Thymus (tissue), 14 donors: ENCODE measurements at places on chromosomes 5 and 9. TPM values are rescaled to one million over a fixed set of nuclear protein-coding genes. Genes with fewer than 3 reads are reported as not detected.
A peak's percentile ranks its signal among the peaks of the same experiment; 100 is the strongest.

DNA sequence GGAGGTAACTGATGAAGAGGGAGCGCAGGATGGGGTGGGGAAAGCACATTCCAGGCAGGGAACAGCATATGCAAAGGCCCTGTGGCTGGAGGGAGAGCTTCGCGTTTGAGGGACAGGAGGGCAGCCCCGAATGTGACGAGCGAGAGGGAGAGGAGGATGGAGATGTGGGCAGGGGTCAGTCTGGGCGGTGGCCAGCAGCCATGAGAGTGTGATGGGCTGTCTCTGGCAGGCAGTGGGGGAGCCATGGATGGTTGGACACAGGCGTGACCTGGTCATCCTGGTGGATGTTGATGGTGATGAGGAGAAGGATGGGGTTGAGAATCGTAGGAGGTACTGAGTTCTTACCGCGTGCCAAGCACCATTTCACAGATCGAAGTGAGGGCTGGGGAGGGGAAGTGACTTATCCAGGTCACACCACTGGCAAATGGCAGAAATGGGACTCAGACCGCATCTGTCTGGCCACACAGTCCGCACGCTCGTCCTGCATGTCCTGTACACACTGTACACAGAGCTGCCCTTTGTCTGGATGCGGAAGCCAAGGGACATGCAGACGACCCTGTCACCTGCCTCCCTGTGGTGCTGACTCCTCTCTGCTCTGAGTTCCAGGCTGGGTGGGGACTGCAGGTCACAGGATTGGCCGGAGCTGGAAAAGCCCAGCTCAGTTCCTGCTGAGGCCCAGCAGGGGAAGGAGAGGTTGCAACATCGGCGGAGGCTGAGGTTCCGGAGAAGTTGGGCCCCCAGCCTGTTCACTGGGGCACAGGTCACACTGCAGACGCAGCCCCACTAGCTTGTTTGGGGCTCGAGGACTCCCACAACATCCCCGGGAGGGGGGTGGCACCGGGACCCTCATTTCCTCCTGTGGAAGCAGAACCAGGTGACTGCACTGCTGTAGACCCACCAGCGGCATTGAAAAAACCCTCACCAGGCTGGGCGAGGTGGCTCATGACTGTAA, 165.6 kb upstream of the IER5L start:
- no peak for DNase-seq

Gene CRB2
- total RNA-seq, result 0.61 TPM

DNA sequence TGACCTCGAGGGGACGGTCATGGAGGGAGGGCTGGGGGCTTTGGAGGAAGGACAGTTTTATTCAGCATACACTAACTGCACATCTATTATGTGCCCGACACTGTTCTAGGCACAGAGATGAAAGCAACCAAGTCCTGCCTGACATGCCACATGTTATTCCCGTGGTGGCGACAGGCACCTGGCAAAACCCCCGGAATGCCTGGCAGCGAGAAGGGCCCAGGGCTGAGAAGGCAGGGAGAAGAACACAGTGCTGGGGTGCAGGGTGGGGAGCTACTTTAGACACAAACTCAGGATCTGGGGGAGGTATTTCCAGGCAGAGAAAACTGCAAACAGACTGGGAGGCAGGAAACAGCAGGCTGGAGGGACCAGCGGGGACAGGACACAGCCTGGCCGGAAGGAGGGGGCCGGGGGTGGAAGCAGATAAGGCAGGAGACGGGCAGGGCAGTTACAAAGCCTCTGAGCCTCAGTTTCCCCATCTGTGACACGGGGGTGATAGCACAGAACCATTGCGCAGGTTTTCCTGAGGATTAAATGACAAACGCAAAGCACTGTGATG, 77.7 kb downstream of the STK10 start:
- no peak for DNase-seq

GRCh38 chr9:136687721-136688223, 515 bp upstream of the AGPAT2 start:
- no peak for DNase-seq

Gene ADRB2
- total RNA-seq, result 2.2 TPM

Gene RHOBTB3
- 33.4 TPM for total RNA-seq

Gene SLC6A3
- total RNA-seq, result 0.33 TPM

- DNase-seq, result no peak
These were observed 130.4 kb downstream of the PRELID2 start for GRCh38 chr5:145704724-145705123.

Gene AP3S1
- total RNA-seq, result 56.1 TPM

Gene BTNL3
- total RNA-seq, result not detected

Gene RASEF
- 3.9 TPM for total RNA-seq

Gene PCDH12
- total RNA-seq, result 3.4 TPM

- no peak for DNase-seq
These were observed 651.3 kb upstream of the MEF2C start for GRCh38 chr5:89534331-89534730.

- DNase-seq, result no peak
These were observed 47.4 kb downstream of the POLK start for GRCh38 chr5:75558981-75559632.

DNA sequence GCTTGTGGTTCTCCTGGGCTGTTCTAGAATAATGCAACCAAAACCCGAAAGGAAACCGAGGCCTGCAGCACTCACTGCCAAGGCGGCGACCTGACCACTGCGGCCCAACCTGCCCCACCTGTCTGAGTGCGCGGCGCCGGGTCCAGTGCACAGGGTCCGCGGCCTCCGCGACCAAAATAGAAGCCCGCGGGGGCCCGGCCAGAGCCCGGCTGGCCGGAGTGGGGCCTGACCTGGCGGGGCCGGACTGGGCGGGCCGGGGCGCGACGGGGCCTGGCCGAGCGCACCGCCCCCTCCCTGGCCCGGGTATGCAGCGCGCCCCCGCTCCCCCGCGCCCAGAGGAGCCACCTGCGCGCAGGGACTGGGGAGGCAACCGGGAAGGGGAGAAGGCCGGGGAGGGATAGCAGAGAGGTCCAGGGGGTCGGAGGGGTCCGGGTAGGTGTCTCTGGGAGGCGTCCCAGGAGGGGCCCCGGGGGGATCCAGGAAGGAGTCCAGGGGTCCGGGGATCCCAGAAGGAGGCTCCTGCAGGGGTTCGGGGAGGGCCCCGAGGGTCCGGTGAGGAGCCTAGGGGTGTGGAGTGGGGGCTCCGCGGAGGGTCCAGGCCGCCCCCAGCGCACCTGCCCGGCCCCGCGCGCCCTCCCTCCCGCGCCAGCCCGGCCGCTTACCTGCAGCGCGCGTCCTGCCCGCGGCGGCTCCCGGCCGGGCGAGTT, 503 bp downstream of the SEMA4D start:
- DNase-seq, result no peak

Gene TMEM215
- not detected for total RNA-seq

GRCh38 chr5:128432913-128433440, 105.1 kb downstream of the FBN2 start:
- DNase-seq, result no peak

Gene SHB
- total RNA-seq, result 4.9 TPM

- no peak for DNase-seq
These were observed 12.1 kb upstream of the COL27A1 start for GRCh38 chr9:114143234-114143633.

DNA sequence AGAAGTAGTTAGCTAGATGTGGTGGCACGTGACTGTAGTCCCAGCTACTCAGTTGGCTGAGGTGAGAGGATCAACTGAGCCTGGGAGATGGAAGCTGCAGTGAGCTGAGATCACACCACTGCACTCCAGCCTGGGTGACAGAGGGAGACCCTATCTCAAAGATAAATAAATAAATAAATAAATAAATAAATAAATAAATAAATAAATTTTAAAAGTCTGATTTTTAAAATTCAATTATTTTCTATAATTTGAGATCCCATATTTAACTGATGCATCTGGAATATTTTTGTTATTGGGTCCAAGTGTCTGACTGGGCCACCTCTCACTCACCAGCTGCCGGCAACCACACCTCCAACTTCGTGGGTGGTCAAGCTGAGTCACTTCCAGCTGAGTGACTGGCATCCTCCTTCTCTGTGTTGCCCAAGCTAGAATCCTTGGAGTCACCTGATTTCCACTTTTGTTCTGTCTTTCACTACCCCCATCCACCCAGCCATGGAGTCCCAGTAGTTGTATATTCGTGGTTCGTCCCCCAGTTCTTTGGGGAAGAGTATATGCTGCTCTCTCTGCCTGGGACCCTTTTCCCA, 70.9 kb downstream of the EGFLAM start:
- DNase-seq, result no peak

DNA sequence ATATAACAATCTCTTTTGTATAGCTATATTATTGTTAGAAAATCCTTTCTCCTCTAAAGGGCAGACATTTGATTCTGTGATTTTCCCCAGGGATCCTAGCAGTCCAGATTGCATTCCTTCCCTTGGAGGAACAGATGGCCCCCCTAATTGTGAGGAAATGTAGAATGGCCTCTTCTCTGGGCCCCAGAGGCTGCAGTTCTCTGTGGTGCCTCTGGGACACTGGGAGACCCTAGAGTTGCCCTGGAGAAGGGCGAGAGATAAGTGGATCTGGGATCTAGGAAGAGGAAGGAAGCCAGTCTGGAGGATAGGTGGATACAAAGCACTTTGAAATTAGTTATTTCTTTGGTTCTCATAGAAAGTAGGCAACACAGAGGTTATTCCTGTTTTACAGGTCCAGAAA, 1.9 kb upstream of the HINT2 start:
- DNase-seq, result no peak

Gene CDH10
- 0.05 TPM for total RNA-seq

DNA sequence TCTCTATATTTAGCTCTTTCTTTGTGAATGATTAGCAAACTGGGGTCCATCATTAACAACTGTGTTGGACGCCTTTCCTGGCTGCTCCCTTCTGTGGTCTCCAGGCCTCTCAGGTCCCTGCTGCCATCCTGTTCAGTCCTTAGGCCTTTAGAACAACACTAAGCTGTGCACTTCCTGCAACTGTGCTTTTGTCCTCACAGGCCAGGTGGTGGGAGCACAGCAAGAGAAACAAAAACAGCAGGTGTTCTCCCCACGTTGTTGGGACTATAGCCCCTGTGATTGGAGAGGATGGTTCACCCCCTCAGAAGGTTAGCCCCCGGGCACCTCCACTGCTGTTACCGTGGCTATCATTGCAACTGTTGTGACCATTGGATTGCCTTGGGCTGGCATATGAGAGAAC, 41.7 kb upstream of the CLINT1 start:
- peak; percentile 73 for DNase-seq

DNA sequence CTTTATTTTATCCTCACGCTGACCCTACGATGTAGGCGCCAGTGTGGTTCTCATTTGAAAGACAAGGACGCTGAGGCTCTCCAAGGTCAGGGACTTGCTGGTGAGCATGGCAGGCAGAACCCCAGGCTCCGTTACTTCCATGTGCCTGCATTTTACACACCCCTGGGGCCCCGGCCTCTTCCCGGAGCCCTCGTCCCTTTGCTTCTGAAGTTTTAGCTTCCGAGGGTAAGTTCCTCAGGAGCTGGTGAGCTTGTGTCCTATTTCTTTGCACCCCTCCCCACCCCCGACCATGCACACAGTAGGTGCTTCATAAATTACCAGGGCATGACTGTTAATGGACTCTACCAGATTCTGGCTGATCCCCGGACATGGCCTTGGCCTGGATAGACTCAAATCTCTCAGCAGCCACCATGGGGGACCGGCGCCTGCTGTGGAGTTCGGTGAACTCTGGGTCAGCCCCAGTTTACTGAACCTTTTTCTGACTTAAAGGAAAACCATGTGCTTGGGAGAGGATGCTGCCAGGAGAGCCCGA, 59.3 kb upstream of the RNU6ATAC start:
- no peak for DNase-seq

Gene PCDHA10
- total RNA-seq, result under 0.01 TPM

GRCh38 chr5:173229382-173229959, 5.5 kb downstream of the NKX2-5 start:
- no peak for DNase-seq

DNA sequence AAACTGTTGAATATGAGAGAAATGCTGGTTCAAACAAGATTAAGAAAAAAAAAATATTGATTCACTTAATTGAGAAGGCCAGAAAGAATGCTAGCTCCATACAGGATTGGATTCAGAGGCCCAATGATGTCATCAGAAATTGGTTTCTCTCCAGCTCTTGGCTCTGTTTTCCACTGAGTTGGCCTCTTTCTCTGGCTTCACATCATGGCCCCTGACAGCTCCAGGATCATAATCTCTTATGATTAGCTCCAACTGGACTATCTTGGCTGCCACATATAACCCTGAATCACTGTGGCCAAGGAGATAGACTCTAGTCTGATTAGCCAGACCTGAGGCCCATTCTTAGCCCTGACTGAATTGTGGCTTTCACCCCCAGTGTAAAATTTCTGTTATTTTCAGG, 244.7 kb upstream of the GRAMD2B start:
- no peak for DNase-seq

DNA sequence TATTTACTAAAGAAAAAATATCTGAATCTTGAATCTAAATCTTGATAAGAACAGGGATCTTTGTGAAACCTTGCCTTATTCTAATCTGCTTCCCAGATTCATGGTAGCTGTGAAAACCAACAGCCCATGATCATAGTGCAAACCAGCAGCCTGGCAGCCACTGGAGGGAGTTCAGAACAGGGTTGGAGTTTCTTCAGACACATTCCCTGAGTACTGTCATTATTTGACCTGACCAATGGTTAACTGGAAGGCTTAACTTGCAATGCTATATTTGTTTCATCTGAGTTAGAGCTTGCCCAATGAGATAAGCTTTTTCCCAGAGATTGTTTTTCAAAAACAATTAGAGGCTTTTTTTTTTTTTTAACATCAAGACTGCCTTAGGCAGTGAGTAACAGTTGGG, 47.8 kb downstream of the LOX start:
- DNase-seq, result no peak

GRCh38 chr9:131259916-131260597, 16.3 kb downstream of the FAM78A start:
- no peak for DNase-seq

DNA sequence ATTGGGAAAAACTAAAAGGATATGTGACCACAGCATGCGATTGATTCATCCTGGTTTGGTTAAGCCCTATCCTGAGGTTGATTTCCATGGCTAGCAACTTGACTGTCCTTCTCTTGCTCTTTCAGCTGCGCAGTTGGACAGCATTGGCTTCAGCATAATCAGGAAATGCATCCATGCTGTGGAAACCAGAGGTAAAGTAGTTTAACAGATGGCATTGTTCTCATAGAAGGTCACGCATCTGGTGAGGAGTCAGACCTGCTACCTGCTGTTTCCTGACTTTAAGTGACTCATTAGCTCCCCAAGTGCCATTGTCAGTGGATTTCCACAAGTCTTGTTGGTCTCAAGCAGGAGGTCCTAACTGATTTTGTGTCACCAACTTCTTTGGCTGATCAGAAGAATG, 266.9 kb downstream of the ARHGAP26 start:
- DNase-seq, result no peak

GRCh38 chr5:110751902-110752762, 13.3 kb downstream of the SLC25A46 start:
- no peak for DNase-seq

GRCh38 chr5:142852416-142853198, 82.4 kb downstream of the ARHGAP26 start:
- no peak for DNase-seq

DNA sequence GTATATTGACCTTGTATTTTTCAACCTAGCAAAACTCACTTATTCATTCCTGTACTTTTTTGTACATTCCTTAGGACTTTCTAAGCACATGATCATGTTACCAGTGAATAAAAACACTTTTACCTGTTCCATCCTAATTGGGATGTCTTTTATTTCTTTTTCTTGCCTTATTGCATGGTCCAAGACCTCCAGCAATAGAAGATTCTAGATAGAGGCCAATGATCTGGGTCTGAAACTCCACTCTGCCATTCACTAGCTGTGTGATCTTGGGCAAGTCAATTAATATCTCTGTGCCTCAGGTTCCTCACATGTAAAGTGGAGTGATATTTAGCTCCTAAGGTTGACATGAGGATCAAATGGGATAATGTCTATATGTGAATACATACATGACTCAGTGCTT, 8.5 kb upstream of the EXOSC2 start:
- DNase-seq, result no peak
